K562 (cell line): ENCODE measurements at places on chromosomes 11 and 22. TPM values are rescaled to one million over a fixed set of nuclear protein-coding genes. Genes with fewer than 3 reads are reported as not detected.

DNA sequence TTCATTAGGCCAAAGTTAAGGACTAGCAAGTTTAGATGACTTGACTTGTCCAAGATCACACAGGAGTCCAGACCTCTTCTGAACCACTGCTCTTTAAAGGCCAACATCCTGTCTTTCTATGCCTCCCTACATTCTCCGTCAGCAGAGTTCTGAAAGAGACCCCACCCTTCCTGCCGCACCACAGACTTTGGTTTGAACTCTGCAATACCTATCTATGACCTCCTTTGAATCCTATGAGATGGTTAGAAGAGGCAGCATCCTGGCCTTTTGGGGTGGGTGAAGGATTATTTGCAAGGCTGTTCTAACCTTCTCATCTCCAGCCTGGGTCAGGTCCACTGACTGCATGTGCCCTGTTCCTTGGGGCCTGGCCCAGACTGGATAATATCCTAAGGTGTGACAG is 4.3 kb upstream of the RRM1 start:
- no peak for DNase-seq

DNA sequence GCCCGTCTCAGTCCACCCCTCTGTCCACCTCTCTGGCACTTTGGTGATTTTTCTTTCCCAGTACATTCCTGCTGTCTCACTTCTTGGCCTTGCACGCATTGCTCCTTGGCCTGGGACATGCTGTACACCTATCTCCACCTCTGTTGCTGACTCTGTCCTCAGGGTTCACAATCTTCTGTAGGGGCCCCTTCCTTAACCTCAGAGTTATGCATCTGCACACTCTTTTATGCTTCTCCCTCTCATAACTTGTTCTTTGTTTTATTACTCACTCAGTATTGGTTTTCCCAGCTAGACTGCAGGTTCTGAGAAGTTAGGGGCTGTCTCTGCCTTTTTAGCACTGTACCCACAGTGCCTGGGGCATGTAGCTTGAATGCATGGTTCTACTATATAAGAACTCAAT is 139.1 kb upstream of the MTMR2 start:
- no peak for DNase-seq

- DNase-seq: no peak
Measured at GRCh38 chr11:126485021-126485792, 129.7 kb downstream of the ST3GAL4 start.

DNA sequence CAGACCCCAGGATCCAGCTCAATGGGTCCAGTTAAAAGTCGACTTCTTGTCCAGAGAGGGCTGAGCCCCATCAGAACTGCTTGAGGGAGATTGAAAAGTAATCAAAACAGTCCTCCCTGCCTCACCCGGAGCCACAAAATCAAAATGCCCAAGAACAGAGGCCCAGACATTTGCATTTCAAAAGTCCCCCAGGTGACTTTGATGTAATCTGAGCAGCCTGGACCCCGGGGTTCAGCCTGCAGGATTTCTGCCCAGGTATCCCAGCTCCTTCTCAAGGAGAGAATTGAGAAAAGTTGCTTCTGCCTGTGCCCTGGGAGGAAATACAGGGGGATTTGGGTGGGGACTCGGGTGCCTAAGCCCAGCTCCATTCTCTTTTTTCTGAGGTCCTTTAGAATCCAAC is 1385.0 kb downstream of the TBC1D22A start:
- no peak for DNase-seq

DNA sequence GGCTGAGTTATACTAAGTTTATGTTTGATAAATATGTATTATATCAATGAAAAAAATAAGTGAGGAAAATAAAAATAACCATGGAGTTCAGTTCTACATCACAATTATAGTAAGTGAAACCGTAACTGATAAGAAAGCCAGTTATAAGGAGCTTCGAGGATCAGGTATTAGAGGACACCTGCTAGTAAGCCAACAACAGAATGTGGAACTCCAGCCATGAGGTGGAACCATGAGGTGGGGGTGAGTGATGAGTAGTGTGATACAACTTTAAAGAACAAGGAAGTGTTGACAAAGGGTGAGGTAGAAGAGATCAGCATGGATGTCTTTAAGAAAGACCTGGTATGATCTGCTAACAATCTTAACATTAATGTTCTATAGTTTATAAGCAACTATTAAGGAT is 452.9 kb downstream of the GUCY1A2 start:
- DNase-seq: no peak

The TREH gene
- total RNA-seq: not detected in 2 replicates

GRCh38 chr22:17672417-17672991 is 33.9 kb downstream of the BCL2L13 start:
- no peak for DNase-seq

DNA sequence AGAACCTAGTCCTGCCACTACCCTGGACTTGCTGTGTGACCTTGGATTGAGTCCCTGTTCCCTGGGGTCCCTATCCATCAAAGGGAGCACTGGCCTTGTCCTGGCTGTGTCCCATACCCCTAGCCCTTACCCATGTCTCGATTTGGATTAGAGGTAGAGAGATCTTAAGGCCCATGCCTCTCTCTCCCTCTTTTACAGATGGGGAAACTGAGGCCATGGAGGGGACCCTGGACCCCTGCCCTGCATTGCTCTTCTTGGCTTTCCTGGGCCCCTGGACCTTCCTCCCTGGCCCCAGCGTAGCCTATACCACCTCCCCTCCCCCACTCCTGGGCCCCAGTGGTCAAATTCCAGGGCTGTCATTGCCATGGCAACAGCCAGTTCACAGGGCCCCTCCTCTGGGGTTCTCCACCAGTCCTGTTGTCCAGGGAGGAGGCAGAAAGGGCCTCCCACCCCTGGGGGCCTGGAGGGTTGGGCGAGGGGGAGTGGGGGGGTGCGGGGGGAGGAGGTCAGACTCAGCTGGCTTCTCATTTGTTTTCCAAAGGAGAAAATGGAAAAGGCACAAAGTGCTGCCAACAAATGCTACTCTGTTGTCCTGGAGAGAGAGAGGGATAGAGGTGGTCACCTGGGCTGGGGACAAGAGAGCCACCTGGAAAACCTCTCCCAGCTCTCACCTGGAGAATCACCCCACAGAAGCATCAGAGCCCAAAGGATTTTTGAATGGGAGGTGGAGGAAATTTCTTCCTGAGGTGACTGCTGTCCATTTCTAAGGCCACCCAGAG is 23.3 kb downstream of the ARHGEF17 start:
- peak; percentile 62 for DNase-seq

GRCh38 chr11:70429724-70430521 is 31.6 kb downstream of the CTTN start:
- DNase-seq: no peak

GRCh38 chr22:44520465-44521094 is 22.5 kb upstream of the RTL6 start:
- DNase-seq: no peak

The AGBL2 gene
- total RNA-seq: 0.93 and 0.96 TPM in 2 replicates

GRCh38 chr11:79616392-79616851 is 175.6 kb upstream of the TENM4 start:
- DNase-seq: no peak

- peak; percentile 91 for DNase-seq
Measured at GRCh38 chr11:64358907-64359711, at the start of gene RPS6KA4. Gene RPS6KA4 (plus strand): TSS chr11:64359162. CDS start chr11:64359236, 74 bp downstream.

The GDPD5 gene
- 19.0 and 27.3 TPM in 2 replicates for total RNA-seq

DNA sequence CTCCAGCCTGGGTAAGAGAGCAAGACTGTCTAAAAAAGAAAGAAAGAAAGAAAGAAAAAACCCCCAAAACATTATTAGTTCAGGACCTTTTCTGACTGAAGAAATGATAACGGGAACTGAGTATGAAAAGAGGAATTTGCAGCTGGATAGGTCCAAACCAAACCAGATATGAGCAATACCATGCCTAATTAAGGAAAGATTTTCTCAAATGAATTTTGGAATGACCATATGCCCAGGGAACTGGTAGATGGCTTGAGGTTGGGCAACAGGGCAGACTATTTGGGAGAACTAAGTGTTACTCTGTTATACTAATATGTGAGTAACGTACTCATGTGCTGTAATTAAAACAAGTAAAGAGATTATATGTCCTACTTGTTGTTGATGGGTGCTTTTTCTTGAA is 186.1 kb downstream of the TMEM135 start:
- DNase-seq: no peak

- no peak for DNase-seq
Measured at GRCh38 chr11:82873919-82874333, 26.3 kb downstream of the PRCP start.

The MS4A6A gene
- total RNA-seq: 1.7 and 3.4 TPM in 2 replicates

The JAML gene
- total RNA-seq: 0.22 and 0.47 TPM in 2 replicates

DNA sequence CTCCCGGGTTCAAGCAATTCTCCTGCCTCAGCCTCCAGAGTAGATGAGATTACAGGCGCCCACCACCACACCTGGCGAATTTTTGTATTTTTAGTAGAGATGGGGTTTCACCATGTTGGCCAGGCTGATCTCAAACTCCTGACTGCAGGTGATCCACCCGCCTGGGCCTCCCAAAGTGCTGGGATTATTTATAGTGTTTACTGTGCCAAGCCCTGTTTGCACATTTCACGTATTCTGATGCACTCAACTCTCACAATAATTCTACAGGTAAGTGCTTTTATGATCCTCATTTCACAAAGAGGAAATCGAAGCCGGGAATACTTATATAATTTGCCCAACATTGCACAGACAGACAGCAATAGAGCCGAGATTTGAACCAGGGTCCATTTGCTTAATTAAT is 38.0 kb upstream of the DAGLA start:
- DNase-seq: no peak

DNA sequence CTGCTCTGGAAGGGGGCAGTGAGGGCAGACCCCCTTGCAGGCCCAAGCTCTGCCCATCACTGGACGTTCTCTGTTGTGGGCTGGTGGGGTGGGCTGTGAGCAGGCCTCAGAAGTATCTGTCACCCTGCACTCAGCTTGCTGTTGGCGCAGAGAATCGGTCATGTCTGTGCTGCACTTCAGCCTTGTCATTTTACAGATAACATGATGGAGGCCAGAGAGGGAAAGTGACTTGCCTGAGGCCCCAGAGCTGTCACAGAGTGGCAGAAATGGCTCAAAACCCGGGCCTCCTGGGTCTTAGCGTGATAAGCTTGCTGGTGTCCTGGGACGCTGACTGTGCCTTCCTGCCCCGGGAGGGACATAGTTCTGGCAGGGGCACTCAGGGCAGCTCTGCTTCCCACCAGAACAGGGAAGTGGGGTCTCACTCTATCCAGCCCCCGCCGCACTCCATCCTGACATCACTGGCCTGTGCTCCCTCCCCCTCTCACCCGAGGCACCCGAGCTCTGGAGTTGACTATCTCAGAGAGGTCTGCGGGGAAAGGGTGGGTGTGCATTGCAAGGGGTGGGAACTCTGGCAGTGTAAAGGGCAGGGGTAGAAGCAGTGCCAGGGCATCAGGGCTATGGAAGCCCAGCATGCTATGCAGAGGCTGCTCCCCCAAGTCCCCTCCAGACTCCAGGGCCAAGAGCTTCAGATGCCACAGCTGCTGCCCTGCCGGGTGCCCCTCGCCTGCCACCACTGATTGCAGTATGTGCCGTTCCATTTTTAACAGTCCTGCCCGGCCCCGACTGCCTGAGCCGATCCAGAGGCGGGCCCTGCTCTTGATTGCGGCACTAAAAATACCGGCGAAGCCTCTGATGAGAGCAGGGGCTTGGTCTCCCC is 50.4 kb upstream of the NECTIN1 start:
- no peak for DNase-seq

The OR8D4 gene
- not detected in 2 replicates for total RNA-seq

DNA sequence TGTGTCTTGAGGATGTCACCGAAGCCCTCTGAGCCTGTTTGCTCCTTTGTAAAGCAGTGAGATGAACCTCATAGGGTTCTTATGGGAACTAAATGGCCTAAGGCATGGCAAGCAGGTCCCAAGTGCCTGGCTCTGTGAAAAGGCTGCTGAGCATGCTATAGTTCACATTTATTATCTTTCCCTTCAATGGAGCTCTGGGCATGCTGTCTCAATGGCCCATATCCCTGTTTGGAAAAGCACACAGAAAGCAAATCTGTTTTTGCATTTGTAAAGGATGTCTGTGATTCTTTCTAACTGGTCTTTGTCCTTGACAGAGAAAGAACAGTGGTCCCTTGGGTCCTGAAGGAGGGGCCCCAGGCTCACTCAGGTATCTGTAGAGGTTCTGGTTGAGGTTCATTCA is 26.4 kb downstream of the RTCB start:
- no peak for DNase-seq

DNA sequence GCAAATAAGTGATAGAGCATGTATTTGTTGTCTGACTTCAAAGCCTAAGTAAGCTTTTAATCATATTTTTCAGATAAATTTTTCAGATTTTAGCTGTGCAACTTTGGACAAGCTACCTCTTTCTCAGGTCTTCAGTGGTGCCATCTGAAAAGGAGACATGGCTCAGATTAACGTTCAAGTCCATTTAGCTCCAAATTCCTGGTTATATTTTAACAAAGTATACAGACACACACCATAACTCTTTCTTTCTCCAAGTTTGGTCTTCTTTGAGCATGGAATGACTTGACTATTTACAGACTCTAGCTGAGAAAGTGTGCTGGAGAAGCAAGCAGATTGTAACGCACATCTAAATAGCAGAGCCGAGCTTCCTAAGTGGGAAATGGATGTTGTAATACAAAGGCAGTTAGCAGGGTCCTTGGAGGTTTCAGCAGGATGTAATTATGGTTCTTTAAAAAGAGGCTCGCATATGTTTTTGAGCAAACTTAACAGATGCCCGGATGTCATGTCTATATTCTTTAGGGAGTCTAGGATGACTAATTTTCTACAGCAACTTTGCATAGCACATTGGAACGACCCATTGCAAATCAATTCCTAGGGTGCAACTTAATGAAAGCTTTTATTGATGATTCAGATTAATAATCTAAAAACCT is 128.1 kb upstream of the E2F8 start:
- DNase-seq: no peak

- no peak for DNase-seq
Measured at GRCh38 chr11:67099831-67100324, 19.2 kb upstream of the KDM2A start.

- DNase-seq: no peak
Measured at GRCh38 chr11:119120639-119121007, 757 bp upstream of the HINFP start.

The CFL1 gene
- 891 and 919 TPM in 2 replicates for total RNA-seq

The APOBEC3A gene
- not detected in 2 replicates for total RNA-seq

The C11orf65 gene
- 0.81 and 1.1 TPM in 2 replicates for total RNA-seq

GRCh38 chr11:66851698-66852465 is 5.0 kb upstream of the LRFN4 start:
- DNase-seq: peak; percentile 58

GRCh38 chr11:44241851-44242250 is 68.1 kb downstream of the ALX4 start:
- DNase-seq: no peak

GRCh38 chr22:23519442-23520157 is 60.5 kb downstream of the IGLL1 start:
- DNase-seq: no peak

The PNPLA5 gene
- total RNA-seq: not detected in 2 replicates

The FBLN1 gene
- 0.56 and 0.66 TPM in 2 replicates for total RNA-seq

The CCDC89 gene
- not detected in 2 replicates for total RNA-seq
